Fibroblast of mammary gland (primary cell): ENCODE measurements at places on chromosomes 6 and 20.
A peak's percentile ranks its signal among the peaks of the same experiment; 100 is the strongest.

- DNase-seq: peak; percentile 89
These were observed 87.9 kb upstream of the CDYL start for GRCh38 chr6:4687989-4688947.

GRCh38 chr6:112802144-112802543 is 455.0 kb downstream of the RFPL4B start:
- peak; percentile 90 for DNase-seq

- DNase-seq: no peak
These were observed 17.6 kb upstream of the ZFP64 start for GRCh38 chr20:52209154-52209571.

DNA sequence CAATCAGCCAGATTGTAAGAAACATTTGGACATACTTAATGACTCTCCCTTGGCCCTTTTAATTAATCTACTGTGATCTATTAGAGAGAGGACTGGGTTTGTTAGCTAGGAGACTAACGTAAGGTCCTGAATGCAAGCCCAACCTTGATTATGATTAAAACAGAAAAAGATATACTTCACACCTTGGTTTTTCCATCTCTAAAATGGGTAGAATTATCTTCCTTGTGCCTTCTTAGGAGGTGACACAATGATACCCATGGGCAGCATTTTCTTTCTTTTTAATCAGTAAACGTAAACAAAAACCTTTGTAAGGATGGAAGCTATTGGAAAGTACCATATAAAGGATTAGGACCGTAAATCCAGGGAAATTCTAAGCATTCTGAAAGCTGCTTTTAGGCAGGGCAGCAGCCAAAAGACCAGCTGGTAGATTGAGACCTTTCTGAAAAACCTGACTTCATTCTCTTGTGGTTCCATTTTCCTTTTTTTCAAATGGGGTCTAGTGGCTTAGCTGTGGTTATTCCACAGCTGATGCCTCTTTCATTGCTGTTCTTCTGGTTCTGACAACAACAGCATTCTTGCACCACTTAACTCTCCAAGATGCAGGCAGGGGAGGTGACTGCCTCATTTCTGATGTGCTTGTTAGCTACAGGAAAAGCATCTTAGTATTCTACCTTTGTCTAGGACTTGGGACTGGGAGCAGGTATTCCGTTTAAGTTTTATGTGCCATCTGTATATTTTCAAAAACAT is 27.4 kb downstream of the RREB1 start:
- DNase-seq: no peak

DNA sequence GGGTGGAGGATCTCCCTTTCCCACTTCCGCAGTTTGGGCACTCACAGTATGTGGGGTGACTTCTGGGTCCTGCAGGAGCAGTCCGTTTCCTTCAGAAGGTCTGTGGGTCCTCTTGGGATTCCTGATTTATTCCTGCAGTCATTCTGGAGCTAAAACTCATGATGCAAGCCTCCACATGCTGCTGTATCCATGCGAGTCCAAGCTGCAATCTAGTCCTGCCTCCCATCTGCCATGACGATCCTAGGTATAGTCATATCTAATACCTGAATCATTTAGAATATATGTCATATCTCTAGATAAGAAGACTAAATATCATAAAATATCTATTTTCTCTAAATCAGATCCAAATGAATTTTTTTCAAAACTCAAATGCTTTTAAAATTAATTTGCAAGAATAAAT is 103.4 kb upstream of the AHI1 start:
- DNase-seq: no peak

DNA sequence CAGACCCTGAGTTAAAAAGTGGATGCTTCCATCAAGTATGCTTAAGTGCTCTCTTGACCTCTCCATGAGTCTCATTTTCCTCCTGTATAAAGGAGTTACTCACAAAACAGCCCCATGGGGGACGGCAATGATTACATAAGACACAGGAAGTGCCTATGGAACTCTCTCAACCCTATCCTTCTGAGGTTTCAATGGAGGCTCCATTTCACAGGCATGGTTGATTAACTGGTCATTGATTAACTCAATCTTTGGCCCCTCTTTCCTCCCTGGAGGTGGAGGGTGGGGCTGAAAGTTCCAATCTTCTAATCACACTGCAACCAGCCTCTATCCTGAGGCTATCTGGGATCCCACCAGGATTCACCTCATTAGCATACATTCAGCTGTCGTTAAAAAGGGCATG is 29.3 kb downstream of the CST8 start:
- no peak for DNase-seq

DNA sequence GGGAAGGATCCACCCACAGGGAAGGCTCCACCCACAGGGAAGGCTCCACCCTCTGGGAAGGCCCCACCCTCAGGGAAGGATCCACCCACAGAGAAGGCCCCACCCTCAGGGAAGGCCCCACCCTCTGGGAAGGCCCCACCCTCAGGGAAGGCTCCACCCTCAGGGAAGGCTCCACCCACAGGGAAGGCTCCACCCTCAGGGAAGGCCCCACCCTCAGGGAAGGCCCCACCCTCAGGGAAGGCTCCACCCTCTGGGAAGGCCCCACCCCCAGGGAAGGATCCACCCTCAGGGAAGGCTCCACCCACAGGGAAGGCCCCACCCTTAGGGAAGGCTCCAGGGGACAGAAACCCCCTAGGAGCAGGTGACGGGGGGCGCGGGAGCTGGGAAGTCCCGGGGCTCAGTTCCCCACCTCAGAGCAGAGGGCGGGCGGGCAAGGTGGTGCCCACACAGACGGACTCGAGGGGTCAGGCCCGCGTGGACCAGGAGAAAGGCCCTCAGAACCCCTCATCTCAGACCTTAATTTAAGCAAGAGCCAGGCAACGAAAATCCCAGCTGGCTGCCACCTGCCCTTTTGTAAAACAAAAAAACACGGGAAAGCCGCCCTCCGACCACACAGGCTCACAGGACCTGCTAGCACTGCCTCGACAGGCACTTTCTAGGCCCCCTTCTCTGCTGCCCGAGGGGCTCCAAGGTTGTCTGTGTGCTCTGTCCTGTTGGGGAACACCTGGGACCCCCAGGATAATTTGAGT is 39.7 kb downstream of the KCNQ2 start:
- no peak for DNase-seq

DNA sequence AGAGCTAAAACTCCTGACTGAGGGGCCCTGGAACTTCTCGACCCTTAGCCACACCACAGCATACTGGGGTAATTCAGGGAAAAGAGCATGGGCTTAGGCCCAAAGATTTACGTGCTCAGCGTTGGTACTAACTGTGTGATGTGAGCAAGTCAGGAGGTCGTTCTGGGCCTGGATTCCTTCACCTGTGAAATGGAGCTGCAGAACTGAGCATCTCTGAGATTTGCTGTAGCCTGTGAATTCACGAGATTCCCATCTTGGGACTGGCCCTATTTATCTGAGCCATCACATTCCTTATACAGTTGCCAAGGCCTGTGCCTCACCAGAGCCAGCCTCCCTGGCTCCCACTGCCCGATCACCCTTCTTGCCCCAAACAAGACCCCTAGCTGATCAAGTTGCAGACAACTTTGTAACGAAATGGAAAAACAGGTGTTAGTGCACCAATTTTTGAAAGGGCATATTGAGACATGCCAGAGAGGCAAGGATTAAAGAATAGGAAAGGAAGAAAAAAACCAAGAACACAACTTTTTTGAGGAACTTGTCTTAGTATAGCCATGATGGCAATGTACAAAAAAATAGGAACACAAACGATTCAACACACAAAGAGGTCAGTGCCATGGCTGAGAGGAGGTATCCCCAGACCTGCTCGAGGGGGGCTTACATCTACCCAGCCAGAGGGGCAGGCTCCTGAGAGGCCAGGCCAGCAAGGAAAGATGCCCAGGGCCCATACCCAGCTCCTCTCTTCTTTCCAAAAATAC is 323.0 kb upstream of the JARID2 start:
- no peak for DNase-seq

DNA sequence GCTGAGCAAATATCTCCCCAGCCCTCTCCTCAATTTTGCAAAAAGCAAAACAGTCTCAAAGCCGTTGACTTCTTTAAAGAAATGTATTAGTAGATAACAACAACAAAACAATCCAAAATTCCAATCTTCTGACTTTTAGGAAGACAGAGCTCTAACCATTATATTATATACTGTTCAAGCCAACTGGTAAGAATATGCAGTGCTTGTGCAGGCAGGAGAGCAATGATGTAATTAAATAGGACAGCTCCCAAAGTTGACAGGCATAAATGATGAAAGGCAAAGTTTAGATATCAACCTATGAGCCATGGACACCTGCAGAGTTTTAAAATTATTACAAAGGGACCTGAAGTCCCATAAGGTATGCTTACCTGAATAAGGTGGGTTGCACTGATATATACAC is 16.6 kb upstream of the CEP85L start:
- DNase-seq: no peak

GRCh38 chr6:5850848-5851255 is 155.9 kb downstream of the NRN1 start:
- DNase-seq: no peak

DNA sequence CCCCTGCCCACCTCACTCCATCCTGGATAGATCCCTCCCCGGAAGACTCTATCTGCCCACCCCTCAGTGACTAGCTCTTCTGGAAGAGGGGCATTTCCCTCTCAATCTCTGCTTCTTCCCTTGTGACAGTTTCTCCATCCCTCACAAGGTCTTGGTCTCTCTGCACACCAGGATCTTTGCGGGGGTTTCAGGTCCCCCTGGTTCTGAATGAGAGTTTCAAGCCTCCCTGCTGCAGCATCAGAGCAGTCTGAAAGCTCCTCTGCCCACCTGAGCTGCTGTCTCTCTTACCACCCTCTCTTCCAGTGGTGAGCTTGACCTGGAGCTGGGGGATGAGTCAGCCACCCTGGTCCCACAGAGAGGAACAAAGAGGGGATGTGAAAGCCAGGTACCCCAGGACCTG is 24.4 kb downstream of the TNXB start:
- DNase-seq: no peak

- no peak for DNase-seq
These were observed 48.5 kb downstream of the FHL5 start for GRCh38 chr6:96611342-96611991.
